Astrocyte of the spinal cord (primary cell): ENCODE measurements at places on chromosomes 1 and 21.

GRCh38 chr1:228393268-228393701, 13.3 kb downstream of the TRIM11 start:
- DNase-seq, result peak; percentile 40

- DNase-seq, result no peak
Observed at GRCh38 chr1:84152649-84153056, 8.6 kb downstream of the PRKACB start.

DNA sequence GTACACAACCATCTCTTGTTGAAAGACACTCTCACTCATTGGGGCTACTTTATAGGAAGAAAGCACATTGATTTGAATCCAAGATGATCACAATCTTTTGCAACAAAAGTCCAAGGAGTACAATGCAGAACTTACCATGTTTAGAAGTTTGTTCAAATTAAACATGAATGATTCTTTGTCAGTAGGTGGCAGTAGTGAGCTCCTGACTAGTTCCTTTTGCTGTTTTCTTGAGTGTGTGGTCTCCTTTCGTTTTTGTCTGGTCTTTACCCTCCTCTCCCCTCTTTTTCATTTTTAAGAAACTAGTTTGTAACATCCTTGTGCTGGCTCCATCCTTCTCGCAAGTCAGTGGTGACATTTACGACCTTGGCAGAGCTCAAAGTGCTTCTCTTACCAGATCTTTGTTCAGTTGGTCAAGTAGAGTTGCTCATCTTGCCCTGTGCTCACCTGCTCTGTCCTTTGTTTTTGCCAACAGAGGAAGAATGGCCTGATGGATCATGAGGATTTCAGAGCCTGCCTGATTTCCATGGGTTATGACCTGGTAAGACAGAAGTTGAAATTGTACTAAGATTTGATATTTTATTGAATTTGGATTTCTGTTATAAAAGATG, 35.7 kb upstream of the MTR start:
- peak; percentile 55 for DNase-seq

DNA sequence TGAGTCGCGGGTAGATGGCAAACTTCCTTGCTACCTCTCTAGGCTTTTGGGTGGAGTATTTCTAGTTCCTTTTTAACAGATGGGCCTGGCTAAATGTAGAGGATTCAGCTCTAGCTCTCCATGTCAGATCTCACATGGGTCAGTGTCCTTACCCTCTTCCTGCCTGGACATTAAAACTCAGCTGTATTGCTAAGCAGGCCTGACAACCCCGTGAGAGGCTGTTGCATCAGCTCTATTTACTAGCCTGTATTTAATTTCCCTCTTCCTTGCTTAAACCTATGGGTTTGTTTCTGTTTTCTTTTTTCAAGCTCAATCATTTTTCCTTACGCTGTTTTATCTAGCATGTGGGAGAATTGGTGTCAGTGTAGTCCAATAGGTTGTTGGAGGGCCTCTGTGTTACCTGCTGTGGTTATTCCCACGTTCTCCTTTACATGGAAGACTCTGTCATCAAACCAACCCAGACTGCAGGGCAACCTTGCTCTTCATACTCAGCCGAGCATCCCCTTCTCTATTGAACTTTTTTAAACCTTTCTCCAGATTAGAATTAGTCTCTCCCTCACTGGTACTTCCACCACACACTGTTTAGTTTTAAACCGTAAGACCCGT, 79.5 kb upstream of the BACH1 start:
- no peak for DNase-seq

DNA sequence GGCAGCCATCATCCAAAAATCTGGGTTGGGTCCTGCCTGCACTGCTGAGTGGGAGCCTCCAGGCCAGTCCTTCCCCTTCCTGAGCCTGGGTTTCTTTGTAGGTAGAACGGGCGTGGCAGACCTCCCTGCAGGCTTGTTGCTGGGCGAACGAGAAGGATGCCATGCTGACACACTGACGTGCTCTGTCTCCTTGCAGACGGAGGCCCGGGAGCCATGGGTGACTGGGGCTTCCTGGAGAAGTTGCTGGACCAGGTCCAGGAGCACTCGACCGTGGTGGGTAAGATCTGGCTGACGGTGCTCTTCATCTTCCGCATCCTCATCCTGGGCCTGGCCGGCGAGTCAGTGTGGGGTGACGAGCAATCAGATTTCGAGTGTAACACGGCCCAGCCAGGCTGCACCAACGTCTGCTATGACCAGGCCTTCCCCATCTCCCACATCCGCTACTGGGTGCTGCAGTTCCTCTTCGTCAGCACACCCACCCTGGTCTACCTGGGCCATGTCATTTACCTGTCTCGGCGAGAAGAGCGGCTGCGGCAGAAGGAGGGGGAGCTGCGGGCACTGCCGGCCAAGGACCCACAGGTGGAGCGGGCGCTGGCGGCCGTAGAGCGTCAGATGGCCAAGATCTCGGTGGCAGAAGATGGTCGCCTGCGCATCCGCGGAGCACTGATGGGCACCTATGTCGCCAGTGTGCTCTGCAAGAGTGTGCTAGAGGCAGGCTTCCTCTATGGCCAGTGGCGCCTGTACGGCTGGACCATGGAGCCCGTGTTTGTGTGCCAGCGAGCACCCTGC, 1.4 kb downstream of the GJA4 start:
- no peak for DNase-seq

GRCh38 chr1:53350853-53351767, 23.2 kb upstream of the LRP8 start:
- no peak for DNase-seq

- no peak for DNase-seq
Observed at GRCh38 chr21:37159053-37159776, 86.2 kb downstream of the TTC3 start.

- no peak for DNase-seq
Observed at GRCh38 chr1:214537219-214537618, 14.2 kb downstream of the PTPN14 start.

DNA sequence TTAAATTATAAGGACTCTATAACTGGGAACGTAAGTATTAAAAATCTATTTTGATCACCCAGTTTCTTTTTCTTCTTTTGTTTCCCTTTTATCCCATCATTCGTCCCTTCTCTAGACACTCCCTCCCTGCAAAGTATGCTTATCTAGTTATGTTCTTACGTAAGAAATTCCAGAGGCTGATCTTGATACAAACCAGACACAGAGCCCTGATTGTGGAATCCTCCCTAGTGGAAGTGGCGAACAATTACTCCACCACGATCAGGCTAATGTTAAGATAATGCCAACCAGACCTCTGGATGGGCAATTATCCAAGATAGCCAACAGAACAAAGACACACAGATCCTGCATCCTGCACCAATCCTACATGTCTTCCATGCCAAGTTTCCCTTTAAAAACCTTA, 1557.4 kb downstream of the PLA2G4A start:
- DNase-seq, result no peak

DNA sequence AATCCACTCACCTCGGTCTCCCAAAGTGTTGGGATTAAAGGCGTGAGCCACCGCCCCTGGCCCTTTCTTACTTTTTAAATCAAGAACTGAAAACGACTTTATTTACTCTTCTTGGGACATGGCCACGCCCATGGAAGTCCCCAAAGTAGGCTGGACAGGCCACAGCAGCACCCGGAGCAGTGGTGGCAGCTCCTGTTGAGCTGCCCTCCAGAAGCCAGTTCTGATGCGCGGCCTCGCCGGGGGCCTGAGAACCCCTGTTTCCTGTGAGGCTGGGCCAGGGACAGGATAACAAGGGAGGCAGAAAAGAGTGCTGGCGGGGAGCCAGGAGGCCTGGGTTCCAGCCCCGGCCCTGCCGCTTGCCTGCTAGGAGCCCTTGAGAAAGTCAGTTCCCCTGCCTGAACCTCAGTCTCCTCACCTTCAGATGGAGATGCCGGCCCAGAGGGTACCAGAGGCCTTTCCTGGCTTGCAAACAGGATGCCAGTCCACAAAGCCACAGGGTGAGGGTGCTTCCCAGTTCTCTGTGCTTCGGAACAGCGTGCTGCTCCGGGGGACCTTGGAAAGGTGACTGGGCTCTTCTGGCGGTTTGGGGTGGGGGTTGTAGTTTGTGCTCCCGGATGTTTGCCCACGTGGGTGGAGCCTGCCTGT, 59.4 kb downstream of the RUNX3 start:
- DNase-seq, result no peak

- no peak for DNase-seq
Observed at GRCh38 chr1:207030522-207031009, 2.0 kb downstream of the C1orf116 start.

- DNase-seq, result peak; percentile 33
Observed at GRCh38 chr1:247360116-247360898, 28.6 kb upstream of the ZNF496 start.

DNA sequence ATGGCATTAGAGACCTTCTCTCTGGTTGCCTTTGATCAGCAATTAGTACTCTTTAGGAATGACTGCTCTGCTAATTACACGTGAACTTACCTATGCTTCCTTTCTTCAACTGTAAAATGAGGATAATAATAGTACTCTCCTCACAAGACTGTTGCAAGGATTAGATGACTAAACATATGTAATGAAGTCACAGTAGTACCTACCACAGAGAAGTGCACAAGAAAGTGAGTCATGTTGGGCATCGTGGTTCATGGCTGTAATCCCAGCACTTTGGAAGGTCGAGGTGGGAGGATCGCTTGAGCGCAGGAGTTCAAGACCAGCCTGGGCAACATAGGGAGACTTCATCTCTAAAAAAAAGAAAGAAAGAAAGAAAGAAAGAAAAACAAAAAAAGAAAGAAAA, 68.1 kb upstream of the AK4 start:
- peak; percentile 41 for DNase-seq

DNA sequence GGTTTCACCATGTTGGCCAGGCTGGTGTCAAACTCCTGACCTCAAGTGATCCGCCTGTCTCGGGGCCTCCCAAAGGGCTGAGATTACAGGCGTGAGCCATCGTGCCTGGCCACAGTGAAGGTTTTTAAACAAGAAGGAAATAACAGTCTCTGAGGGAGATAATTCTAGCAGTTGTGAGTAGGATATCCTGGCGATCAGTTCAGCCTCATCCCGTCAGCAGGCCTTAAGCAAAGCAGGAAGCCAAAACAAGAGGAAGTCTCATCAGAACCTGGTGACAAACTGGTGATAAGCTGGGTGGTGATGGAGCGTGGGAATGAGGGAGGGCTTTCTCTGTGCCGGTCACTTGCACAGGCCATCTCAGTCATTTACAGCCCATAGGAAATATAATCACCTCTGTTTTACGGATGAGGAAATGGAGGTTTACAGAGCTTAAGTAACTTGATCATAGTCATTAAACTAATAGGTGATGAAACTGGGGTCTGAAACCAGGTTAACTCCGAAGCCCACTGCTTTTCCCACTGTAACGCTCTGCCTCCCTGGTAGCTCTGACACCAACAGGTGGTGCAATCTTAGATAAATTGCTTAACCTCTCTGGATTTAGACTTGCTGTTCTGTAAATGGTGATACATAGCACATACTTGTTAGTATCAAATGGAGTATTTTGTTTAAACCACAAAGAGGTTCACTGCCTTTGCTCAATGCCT, 40.8 kb upstream of the A3GALT2 start:
- no peak for DNase-seq

- no peak for DNase-seq
Observed at GRCh38 chr1:7623842-7624241, 147.3 kb upstream of the VAMP3 start.

DNA sequence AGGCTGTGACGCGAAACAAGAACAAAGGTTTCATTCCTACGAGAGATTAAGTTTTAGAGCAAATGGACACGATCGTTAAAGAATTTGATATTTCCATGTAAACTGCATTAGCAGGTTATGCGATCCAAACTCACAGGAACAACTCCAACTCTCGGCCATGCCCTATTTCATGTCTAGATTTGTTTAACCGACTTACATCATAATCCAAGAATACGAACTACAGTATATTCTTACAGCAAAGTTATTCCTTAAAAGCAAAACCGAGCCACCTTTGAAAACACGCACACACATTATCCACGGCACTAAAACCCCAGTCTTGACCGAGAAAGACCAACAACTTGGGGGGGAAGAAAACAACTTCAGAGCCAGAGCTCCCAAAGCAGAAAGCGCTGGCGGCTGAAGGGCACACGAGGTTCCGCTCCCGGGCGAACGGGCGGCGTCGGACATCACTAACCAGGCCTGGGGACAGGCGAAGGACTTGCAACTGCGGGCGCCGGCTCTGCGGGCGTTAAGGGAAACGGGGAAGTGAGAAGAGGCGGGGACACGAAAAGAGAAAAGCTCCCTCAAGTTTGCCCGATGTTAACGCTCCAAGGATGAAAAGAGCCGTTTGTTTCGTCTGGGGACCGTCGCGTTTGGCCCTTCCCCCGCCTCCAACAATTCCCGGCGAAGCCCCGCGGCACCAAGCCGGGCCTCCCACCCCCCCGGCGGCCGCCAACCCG, 690 bp downstream of the B3GALNT2 start:
- DNase-seq, result peak; percentile 72

GRCh38 chr1:154220970-154221277, 169 bp downstream of the UBAP2L start:
- DNase-seq, result no peak

DNA sequence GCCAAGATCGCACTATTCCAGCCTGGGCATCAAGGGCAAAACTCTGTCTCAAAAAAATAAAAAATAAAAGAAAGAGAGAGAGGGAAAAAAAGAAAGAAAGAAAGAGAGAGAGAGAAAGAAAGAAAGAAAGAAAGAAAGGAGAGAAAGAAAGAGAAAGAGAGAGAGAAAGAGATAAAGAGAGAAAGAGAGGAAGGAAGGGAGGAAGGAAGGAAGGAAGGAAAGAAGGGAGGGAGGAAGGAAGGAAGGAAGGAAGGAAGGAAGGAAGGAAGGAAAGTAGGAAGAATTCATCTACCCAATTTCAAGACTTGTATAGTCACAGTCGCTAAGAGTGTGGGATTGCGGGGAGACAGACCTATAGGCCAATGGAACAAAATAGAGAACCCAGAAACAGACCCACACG, 290.6 kb downstream of the NPHP4 start:
- no peak for DNase-seq

- no peak for DNase-seq
Observed at GRCh38 chr1:42551180-42551579, 88.1 kb downstream of the CCDC30 start.

GRCh38 chr1:17731460-17731859, 23.7 kb upstream of the ACTL8 start:
- DNase-seq, result no peak

DNA sequence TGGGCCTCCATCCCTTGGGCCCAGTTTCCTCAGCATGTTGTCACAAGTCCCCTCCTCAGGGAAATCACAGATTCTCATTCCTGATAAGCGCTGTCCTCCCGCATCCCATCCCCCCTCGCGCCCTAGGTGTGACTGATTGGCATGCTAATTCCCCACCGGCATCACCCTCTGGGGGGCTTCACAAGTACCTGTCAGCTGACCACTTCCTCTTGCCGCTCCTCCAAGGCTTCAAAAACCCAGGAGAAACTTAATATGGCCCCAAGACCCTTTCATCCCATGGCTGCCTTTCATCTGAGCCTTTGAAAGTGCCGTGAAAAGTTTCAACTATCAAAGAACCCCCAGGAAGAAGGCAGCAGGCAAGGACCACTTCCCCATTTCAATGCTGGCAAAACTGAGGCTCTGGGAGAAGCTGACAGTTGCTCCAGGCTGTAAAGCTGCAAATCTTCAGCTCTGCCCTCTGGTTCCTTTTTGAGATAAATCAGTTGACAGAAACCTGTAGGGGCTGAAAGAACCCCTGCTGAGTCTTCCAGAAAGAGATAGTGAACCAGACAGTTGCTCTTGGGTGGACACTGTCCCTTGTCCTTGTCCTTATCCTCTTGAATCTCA, 12.8 kb upstream of the MIXL1 start:
- DNase-seq, result no peak

GRCh38 chr1:54008876-54009275, 9.1 kb downstream of the LDLRAD1 start:
- DNase-seq, result no peak

GRCh38 chr1:156804572-156805243, 11.9 kb downstream of the SH2D2A start:
- peak; percentile 69 for DNase-seq

- DNase-seq, result no peak
Observed at GRCh38 chr1:201036188-201036842, 12.8 kb upstream of the KIF21B start.

GRCh38 chr1:165577707-165578106, 33.9 kb downstream of the LRRC52 start:
- no peak for DNase-seq
